ENCODE measurements at places on chromosomes 5 and 9.

- DNase-seq: no peak
These were observed 13.5 kb upstream of the MAP1B start for GRCh38 chr5:72093824-72094223.

DNA sequence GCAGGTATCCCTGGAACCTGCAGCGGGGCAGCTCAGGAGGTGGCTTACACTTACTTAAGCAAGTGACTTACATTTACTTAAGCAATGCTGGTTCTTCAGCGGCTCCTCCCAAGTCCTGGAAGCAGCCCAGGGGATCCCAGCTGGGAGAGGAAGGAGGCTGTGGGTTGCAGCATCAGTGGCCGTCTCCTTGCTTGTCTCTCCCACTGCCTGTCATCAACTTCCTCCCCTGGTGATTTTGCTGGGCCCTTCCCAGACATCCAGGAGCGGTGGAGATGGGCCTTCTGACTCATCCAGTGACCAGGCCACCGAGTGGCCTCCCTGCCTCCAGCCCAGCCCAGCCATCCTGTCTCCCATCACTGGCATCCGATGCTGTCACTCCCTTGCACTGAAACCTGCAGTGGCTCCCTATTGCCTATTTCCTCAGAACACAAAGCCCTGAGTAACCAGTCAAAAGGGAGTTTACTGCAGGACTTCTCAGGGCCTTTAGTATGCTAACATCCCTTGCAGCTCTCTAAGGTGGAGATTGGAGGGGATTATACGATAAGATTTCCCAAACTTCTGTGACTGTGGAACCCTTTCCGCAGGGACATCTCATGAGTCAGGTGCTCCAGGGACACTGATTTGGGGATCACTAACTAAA, 155.9 kb upstream of the PHYKPL start:
- no peak for DNase-seq

GRCh38 chr5:58235299-58235698, 224.6 kb downstream of the PLK2 start:
- DNase-seq: no peak

GRCh38 chr9:102309379-102309778, 570.9 kb upstream of the GRIN3A start:
- no peak for DNase-seq

DNA sequence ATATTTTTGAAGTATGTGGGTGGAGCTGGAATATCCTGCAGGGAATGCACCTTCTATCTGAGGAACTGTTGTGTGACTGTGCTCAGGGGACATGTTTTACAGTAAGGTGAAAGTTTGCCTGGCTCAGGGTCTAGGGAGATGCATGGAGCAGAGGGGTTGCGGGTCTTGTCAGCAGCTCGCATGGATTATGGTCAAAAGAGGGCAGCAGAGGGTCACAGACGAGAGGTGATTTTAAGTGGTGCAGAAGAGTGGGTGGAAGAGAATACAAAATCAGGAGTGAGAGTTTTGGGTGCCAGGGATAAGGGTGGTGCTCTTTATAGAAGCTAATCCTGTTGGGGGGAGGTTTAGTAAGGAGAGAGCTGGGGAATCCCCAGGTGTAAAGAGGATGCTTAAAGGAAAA, 53.5 kb upstream of the GRIN3A start:
- no peak for DNase-seq

- no peak for DNase-seq
These were observed 615.5 kb upstream of the CHD1 start for GRCh38 chr5:99544356-99544755.

GRCh38 chr9:37141015-37141414, 20.6 kb downstream of the ZCCHC7 start:
- no peak for DNase-seq

- DNase-seq: no peak
These were observed 58.1 kb downstream of the ROPN1L start for GRCh38 chr5:10499776-10500175.

- no peak for DNase-seq
These were observed 206.2 kb downstream of the NDUFS4 start for GRCh38 chr5:53766673-53767072.

GRCh38 chr5:132496631-132497487, 6.3 kb upstream of the IRF1 start:
- no peak for DNase-seq

GRCh38 chr5:17425385-17426070, 72.5 kb upstream of the TAF11L2 start:
- DNase-seq: no peak

- peak; percentile 75 for DNase-seq
These were observed 394.9 kb downstream of the GADD45G start for GRCh38 chr9:89999534-90000370.

- no peak for DNase-seq
These were observed 56.8 kb downstream of the NIPAL4 start for GRCh38 chr5:157516626-157517325.

- no peak for DNase-seq
These were observed 1.4 kb upstream of the CTXN3 start for GRCh38 chr5:127647361-127647958.

GRCh38 chr9:136840877-136841645, 1.2 kb upstream of the AJM1 start:
- peak; percentile 45 for DNase-seq

DNA sequence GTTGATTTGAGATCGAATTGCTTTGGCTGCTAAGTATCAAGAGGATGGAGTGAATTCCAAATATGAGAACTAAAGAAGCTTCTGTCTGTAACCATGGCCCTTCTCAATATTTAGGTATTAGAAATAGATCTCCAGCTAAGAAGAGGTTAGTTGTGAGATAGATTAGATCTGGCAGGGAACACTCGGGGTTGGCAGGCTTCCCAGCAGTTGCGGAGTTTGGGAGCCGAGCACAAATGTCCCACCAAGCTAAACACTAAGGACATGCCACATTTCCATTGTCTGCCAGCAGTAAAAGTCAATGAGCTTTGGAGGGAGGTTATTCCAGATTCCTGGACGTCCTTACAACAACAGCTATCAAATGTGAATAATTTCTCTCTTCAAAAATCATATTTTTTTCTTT, 85.8 kb downstream of the TAF11L14 start:
- no peak for DNase-seq

DNA sequence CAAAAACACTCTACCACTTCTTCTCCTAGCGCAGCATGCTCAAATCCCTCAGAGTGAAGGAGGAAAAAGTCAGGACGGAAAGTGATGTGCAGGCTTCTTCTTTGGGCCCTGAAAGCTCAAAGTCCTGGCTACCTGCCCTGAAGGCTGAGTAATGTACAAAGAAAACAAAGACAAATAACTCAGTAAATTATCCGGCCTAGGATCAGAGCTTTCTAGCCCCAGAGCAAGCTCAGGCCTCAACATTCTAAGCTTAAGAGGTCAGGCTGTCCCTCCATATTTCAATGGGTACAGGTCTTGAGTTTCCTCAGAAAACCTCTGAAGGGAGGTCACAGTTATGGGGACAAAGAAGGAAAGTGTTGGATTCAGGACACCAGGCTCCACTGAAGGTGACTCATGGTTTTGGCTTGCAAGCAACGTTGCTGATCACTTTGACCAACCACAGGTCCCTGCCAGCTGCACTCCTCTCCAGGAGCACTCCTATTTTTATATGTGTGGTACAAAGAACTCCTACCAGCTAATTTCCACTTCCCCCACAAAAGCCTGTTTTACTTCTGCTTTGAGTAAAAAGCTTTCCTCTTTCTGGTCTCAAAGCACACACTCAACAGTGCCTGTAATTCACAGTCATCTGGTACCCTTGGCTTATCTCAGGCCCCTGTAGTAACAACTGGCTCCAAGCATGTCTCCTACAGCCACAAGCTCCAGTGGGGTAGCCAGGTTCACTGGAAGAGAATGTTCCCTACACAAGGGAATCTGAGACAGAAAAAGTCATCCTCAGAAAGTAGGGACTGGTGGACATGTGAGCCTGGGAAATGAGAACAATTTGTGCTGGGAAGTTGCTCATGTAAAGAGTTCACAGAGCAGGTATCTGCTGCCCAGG, 115.7 kb downstream of the UGCG start:
- DNase-seq: no peak

DNA sequence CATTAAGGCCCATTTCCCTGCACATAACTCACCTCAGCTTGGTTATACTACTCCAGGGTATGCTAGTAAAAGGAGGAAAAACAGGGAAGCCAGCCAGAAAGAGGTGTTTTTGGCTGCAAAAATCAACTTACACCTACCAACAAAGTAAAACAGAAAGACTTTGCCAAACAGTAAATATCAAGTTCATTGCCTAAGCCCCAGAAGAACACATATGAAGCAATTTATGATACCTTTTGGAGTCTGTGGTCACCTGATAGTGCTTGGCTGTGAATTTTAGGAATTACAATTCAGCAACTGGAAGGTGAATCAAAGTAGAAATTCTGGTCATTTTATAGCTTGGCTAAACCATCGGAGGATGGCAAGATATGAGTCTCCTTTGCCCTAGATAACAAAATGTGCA, 463.7 kb upstream of the CLINT1 start:
- no peak for DNase-seq

DNA sequence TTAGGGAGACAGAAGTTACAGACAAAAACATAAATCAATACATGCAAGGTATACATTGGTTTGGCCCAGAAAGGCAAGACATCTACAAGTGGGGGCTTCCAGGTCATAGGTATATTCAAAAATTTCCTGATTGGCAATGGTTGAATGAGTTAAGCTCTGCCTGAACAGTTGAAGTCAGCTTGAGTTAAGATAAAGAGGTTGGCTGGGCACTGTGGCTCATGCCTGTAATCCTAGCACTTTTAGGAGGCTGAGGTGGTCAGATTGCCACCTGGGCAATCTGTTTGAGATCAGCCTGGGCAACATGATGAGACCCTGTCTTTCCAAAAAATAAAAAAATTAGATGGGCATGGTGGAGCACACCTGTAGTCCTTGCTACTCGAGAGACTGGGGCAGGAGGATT, 16.3 kb downstream of the TMC1 start:
- no peak for DNase-seq

DNA sequence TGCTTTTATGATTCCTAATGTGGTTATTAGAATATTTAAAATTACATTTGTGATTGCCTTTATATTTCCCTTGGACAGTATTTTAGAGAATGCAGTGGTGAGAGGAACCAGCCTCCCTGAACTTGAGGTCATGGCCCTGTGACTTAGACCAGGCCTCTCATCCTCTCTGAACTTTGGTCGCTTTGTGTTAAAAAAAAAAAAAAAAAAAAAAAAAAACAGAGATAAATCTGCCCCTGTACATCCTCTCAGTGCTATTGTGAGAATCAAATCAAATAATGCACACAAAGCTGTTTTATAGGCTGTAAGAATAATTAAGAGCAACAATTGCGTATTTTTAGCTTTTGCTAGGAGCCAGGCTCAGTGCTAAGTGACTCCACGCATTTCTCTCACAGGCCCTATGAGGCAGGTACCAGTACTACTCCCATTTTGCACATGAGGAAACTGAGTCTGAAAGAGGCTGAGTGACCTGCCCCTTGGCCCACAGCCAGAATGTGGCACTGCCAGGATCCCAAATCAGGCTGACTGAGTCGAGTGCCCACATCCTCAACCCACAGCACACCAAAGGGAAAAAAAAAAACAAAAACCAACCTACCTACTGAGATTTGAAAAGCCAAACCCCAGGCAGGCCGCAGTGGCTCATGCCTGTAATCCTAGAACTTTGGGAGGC, 110.3 kb upstream of the LARP1 start:
- DNase-seq: no peak

DNA sequence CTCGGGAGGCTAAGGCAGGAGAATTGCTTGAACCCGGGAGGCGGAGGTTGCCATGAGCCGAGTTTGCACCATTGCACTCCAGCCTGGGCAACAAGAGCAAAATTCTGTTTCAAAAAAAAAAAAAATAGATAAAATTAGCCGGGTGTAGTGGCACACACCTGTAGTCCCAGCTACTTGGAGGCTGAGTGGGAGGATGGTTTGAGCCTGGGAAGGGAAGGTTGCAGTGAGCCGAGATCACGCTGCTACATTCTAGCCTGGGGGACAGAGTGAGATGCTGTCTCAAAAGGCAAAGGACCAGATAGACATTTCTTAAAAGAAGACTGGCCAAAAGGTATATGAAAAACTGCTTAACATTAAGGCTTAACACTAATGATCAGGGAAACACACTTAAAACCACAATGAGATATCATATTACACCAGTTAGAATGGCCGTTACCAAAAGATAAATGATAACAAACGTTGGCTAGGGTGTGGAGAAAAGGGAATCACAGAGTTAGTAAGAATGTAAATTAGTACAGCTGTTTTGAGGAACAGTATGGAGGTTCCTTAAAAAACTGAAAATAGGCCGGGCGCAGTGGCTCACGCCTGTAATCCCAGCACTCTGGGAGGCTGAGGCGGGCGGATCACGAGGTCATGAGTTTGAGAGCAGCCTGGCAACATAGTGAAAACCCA, 10.1 kb upstream of the MARVELD2 start:
- DNase-seq: no peak

DNA sequence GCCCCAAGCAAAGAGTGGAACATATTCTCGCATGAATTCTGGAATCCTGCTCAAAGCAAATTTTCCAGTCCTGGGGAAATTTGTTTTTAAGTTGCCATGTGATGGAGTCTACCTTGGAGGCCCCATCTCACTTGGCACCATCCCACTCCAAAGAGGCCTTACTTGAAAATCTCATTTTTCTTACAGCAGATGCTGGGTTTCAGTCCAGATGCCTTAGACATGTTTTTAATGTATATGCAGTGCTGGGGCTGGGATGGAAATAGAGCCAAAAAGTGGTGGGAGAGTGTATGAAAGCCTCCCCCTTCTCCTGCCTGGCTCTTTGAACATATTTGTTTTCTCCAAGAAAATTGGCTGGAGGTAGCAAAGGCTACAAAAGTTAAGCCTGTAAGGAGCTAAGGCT, 493.7 kb downstream of the ENC1 start:
- no peak for DNase-seq

DNA sequence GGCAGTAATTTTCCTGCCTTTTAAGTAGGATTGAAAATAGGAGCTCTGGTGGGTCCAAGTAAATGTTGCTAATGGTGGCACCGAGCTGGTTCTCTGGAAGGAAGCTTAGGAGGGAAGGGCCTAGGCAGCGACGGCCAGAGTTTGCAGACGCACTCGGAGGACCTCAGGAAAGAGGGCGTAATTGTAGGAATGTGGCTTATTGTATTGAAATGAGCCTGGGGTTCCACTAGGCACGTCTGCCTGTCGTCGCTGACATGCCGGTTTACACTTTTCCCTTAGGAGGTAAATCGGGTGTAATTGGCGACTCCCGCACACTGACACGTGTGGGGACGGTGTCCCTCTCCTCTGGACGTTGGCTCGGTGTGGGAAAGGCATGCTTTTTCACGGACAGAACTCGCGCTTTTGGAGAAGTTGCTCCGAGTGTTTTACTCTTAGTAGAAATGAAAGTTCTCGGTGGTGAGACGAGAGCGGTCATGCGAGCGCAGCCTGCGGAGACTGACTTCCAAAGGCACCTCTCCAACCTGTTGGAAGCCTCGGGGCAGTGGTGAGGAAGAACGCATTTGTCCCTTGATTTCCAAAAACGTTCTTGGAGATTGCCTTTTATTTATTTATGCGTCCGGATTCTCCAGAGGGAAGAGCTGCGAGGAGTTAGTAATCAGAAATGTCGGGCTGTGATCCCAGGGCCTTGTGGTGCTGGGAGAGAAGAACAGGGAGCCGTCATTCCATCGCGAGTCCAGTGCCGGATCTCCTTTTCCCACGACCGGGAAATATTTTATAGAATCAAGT, 1.3 kb downstream of the NR4A3 start:
- DNase-seq: no peak

All from NCI-H1417 treated with DMSO at 0.1 percent for 48 hours (cell line).